ENCODE measurements at places on chromosomes 1 and 21.

GRCh38 chr1:185260611-185261010 lies 56.4 kb downstream of the IVNS1ABP start:
- DNase-seq = no peak

- no peak for DNase-seq
Observed at GRCh38 chr1:12475101-12475500, 142.9 kb downstream of the DHRS3 start.

- DNase-seq = no peak
Observed at GRCh38 chr1:81699234-81699633, 101.5 kb upstream of the ADGRL2 start.

GRCh38 chr1:81437649-81438048 lies 363.1 kb upstream of the ADGRL2 start:
- DNase-seq = no peak
